HT1080 (cell line): ENCODE measurements at places on chromosomes 16 and 17.

GRCh38 chr16:10280262-10281170 is 98.3 kb upstream of the GRIN2A start:
- no peak for DNase-seq

DNA sequence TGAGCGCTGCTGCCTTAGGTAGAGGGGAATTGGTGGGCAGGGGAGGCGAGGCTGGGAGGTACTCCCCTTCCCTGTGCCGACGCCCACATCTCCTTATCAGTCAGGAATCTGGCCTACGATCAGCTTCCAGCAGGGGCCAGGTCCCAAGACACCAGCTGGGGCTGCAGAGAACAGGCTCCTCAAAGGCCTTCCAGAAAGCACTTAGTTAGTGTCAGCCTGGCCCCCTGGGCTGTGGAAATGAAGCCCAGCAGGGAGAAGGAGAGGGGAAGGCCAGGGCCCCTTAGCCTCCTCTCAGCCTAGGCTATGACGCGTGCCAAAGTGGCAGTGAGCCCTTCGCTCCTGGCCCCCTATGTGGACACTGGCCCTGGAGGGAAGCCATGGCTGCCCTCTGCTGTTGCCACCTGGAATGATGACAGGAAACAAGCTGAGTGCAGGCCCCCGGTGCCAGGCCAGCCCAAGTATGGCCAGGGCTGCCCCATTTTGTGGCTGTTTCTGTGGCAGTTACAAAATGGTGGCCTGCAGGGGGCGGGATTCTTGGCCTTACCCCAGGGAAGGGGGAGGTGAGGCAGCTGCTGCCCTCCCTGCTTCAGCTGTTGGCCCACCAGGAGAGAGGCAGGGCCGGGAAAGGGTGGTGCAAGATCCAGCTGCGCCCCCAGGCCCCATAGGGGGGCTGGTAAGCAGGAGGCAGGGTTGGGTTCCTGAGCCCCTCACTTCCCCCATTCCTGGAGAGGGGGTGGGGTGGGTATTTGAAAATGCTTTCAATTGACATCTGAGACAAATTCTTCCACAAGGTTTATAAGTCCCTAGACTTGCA is 11.3 kb downstream of the TBX4 start:
- DNase-seq = no peak

- no peak for DNase-seq
These were observed 6.7 kb downstream of the CEP295NL start for GRCh38 chr17:78896091-78896833.

GRCh38 chr16:81860287-81861266 is 81.5 kb downstream of the PLCG2 start:
- no peak for DNase-seq

DNA sequence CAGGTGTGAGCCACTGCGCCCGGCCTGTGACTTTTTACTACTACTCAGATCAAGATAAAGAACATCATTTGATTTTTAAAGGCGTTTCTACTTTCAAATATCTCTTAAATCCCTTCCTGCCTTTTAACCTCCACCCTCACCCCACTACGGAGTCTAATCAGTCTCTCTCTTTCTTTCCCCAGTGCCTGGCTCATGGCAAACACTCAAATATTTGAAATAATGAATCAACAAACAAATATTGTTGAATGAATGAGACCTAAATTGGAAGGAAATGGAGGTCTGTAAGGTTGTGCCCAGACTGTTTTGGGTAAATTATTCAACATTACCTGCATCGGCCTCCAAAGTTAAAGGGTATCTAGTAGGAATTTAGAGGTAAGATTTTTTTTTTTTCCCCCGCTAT is 14.7 kb downstream of the COPZ2 start:
- no peak for DNase-seq

- DNase-seq = no peak
These were observed 7.3 kb downstream of the TCF25 start for GRCh38 chr16:89880477-89881367.

GRCh38 chr16:55379876-55380390 is 55.9 kb downstream of the IRX6 start:
- DNase-seq = no peak

GRCh38 chr17:66177048-66177447 is 14.9 kb downstream of the CEP112 start:
- no peak for DNase-seq

DNA sequence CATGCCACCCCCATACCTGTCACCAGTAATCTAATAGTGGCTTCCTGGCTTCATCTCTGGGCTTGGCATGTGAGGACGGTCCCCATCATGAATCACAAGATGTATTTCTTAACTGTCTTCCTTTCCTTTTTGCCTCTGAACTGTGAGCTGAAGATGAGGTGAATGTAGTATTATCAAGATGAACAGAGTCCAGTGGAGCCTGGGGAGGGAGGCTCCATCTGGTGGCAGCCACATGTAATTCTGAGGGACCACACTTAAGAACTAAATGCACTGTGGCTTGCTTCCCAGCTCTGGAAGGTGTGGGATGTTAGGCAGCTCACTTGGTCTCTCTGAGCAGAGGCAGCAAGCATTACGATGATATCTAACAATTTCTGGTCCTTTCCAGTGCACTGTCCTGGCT is 354.9 kb upstream of the ASIC2 start:
- no peak for DNase-seq

GRCh38 chr16:4500272-4500671 is 24.1 kb downstream of the HMOX2 start:
- DNase-seq = peak; percentile 82

GRCh38 chr17:47615766-47616424 is 33.8 kb upstream of the KPNB1 start:
- peak; percentile 36 for DNase-seq

GRCh38 chr16:78697426-78697825 is 598.0 kb downstream of the WWOX start:
- no peak for DNase-seq

DNA sequence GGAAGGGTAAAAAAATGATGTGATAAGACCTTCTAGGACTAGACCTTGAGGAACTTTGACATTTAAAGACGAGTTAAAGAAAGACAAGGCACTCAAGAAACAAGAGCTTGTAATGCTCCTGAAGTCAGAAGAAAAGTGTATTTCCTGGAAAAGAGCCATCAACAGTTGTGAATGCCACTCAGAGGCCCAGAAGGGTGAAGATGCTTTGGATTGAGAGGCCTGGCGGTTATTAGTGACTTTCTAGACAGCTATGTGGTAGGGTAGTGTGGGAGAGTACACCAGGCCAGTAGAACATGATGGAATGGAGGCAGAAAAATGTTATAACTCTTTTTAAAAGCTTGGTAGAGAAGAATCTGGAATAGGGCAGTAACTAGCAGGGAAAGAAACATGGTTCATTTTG is 34.1 kb upstream of the ANKFN1 start:
- DNase-seq = no peak

GRCh38 chr16:89279666-89280481 is 62.4 kb downstream of the ZNF778 start:
- DNase-seq = no peak

DNA sequence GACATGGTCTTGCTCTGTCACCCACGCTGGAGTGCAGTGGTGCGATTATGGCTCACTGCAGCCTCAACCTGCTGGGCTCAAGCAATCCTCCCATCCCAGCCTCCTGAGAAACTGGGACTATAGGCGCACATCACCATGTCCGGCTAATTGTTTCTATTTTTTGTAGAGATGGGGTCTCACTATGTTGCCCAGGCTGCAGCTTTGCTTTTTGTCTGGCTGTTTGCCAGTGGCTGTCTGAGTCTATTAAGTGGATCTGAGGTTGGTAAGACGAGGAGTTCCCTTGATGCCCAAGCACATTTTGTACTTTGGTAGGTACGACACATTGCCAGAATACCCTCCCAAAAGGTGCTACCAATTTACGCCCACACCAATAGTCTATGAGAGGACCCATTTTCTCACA is 5.1 kb downstream of the TBX21 start:
- no peak for DNase-seq

DNA sequence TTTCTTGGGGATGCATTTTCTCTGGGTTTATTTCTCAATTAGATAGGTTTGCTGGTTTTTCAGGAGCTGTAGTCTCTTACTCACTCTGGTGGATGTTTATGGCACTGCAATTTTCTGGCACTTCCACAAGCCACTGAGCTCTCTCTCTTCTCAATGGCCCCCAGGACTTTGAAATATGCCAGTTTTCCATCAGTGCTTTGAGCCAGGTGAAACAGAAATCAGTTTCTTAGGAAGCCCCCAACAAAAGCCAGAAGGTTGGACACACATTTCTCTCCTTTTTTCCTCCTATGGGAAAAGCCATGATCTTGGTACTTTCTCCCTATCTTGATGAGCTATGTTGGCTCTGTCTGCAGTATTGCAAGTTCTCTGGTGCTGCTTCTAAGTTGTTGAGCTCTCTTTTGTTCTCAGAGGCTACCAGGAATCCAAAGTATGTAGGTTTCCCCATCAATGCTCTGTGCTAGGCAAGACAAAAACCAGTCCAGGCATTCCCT is 90.7 kb upstream of the SMIM36 start:
- DNase-seq = peak; percentile 37

GRCh38 chr16:24999856-25000461 is 15.2 kb downstream of the ARHGAP17 start:
- no peak for DNase-seq

GRCh38 chr17:40322358-40323315 is 13.7 kb downstream of the RARA start:
- peak; percentile 86 for DNase-seq

DNA sequence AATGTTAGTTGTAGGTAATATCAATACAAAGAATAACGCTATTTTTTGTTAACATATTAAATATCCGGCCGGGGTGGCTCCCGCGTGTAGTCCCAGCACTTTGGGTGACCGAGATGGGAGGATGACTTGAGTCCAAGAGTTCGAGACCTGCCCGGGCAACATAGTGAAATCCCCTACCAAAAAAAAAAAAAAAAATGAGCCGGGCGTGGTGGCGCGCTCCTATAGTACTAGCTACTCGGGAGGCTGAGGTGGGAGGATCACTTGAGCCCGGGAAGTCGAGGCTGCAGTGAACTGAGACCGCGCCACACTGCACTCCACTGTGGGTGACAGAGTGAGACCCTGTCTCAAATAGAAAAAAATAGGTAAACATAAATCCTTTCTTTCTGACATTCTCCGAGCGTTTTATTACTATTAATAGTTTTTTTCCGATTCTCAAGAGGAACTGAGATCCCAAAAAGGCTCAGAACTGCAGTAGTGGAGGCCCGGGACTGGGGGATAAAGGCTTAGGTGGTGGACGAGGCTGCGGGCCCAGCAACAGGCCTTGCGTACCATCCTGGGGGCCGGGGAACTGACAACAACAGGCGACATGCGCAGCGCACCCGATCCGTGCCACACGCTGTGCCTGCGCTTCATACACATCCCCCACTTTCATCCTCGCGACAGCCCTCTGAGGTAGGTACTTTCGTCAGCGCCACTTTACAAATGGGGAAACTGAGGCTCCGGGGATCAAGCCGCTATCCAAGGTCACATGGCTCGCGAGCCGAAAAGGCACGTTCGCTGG is 919 bp downstream of the N4BP1 start:
- DNase-seq = no peak

DNA sequence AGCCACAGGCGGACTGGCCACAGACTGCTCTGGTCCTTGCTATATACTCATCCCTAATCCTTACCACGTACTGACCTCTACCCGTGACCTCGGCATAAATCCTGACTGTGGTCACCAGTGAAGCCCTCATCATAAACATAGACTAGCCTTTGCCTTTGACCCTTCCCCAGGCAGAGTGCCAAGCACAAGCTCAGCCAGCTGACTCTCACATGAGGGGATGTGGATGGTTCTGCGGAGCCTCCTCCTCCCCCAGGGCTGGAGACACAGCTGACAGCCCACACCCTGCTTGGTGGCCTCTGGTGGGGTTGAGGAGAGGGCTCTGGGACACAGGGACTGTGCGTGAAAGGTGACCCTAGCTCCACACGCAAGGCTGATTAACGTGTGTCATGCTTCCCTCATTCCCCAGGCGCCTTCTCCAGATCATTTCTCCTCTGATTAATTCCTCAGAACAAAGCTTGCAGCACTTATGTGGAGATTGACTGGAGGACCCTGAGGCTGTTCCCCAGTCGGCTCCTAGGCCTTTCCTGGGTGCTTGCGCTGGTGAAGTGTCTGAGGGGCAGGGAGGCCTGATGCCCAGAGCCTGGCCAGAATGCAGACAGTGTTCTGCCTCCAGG is 241.5 kb upstream of the NLRP1 start:
- DNase-seq = peak; percentile 45

GRCh38 chr17:36495076-36495578 is 8.6 kb downstream of the ZNHIT3 start:
- DNase-seq = no peak

- DNase-seq = no peak
These were observed 58.6 kb upstream of the SHISA6 start for GRCh38 chr17:11182430-11182829.

DNA sequence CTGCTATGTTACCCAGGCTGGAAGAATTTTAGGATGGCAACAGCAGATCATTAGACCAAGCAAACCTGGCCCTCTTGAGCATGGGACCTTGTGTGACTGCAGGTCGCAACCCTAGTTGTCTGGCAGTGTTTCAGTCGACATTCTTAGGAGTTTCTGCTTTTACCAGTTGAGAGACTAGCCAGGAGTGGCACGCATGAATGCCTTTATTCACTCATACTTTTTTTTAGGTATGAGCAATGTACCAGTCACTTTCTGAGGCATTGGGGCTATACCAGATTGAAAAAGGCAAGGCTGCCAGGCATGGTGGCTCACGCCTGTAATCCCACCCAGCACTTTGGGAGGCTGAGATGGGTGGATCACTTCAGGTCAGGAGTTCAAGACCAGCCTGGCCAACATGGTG is 28.2 kb upstream of the HAS3 start:
- peak; percentile 90 for DNase-seq

GRCh38 chr17:68684949-68685357 is 83.8 kb upstream of the FAM20A start:
- DNase-seq = no peak

GRCh38 chr17:72901657-72902056 is 190.8 kb downstream of the SLC39A11 start:
- DNase-seq = no peak

GRCh38 chr16:4618645-4619418 is 4.1 kb upstream of the UBALD1 start:
- no peak for DNase-seq

GRCh38 chr17:32142857-32143526 is 690 bp downstream of the RHOT1 start:
- DNase-seq = peak; percentile 56

- no peak for DNase-seq
These were observed 14.8 kb upstream of the ARL4D start for GRCh38 chr17:43383826-43384475.

DNA sequence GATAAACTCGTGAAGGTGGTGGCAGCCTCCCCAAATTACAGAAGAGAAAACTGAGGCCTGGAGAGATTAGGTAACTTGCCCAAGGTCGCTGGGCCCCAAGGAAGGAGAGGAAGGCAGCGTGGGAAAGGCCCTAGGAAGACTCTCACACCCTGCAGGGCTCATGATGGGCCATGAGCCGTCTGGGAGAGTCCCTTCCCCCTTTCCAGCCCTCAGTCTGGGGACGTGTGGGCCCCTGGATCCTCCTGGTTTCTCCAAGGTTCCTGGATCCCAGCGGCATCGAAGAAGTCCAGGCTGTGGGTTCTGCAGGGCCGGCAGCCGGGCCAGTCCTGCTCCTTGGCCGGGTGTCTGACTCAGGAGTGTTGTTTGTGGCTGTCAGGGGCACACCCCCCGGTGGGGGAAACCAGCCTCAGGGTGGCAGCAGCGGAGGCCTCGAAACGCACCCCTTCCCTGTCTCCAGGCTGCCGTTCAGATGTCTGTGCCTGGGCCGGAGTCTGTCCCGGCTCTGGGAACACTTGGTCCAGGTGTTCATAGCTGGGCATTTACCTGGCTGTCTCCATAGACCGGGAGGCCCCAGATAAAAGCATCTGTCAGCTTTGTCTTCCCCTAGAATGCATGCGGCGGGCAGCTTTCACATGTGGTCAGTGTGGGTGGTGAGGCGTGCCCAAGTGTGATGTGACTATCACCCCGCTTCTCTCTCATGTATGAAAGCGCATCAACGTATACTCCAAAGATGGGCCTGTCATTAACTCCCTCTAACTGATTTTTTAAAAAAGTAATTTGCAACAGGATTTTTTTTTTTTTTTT is 3.7 kb upstream of the RAP1GAP2 start:
- no peak for DNase-seq
